Esophagus mucosa (tissue), 1 donor: ENCODE measurements at places on chromosomes 1 and 21.

DNA sequence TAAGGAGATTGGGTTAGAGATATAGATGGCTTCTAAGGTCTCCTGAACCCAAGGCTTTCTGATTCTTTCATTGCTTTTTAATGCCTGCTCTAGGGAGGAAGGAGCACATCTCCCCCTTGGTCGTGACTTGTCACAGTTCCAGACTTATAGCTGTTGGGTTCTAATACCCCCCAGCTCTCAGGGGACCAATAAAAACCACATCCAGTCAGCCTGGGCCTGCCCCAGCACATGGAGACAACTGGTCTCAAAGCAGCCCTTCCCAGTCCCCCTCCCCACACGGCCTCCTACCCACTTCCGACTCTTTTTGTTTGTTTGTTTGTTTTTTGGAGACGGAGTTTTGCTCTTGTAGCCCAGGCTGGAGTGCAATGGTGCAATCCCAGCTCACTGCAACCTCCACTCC lies 23.3 kb downstream of the QSOX1 start:
- no peak for ATAC-seq

GRCh38 chr21:32425628-32426027 lies 13.1 kb downstream of the EVA1C start:
- peak; percentile 27 for ATAC-seq

DNA sequence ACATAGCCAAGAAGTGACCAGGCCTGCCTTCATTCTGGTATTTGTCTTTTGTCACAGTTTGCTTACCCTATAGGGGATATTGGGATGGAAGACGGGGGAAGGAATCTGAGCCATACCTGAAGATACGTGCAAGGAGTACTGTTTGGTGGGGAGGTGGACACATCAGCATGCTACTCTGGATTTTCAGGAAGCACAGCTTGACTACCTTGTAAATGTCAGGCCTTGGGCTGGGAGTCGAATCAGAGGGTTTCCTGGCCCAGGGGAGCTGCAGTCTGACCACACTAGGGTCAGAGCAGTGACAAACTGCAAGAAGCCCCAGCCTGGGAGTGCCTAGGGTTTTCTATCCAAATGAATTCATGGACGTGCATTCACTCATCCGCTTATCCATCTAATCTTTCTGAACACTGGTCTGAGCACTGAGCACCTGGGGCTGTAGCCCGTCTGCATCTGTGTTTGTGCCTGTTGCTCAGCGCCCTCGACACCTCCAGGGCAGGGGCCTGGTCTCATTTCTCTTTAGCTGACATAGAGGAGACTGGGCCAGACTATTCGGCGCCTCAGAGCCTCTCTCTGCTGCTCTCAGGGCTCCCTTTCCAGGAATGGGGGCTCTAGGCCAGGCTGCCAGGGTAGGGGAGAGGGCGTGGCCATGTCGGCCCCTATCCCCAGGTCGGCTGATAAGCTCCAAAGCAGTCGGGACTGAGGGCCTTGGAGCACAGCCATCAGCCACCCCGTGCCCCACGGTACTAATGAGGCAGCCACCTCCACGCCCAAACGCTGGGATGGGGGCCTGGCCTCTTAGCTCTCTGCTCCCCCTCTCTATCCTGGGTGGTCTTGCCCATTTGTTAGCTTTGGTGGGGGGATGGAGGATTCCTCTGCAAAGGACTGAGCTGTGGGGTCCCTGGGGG lies 47.0 kb upstream of the SLC2A1 start:
- ATAC-seq: no peak

DNA sequence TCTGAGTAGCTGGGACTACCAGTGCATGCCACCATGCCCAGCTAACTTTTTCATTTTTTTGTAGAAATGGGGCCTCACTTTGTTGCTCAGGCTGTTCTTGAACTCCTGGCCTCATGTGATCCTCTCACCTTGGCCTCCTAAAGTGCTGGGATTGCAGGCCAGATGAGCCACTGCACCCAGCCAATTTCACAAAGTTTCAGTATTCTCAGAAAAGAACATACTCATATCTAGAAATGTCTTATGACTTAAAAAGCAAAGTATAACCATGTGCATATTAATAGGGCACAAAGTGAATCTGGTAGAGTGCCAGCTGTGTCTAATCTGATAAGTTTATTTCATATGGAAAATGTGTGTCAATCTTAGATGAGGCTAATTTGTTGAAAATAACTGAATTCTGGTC lies 87.5 kb upstream of the CACYBP start:
- no peak for ATAC-seq

DNA sequence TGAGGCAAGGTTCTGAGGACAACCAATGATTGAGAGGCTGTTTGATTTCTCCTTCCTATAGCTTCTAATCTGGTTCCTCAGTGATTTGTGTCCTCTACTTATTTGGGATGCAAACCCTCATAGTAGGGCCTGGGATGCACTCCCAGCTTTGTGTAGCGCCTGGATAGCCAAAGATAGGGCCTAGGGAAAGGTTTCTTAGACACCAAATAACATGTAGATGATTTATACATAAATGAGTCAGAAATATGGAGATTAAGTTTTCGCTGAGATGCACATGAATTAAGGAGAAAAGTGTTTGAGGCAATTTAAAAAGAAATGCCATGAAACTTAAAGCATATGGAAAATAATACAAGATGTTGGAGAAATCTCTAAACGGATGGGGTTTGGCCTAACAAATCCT lies 66.0 kb upstream of the LMO4 start:
- ATAC-seq: no peak

DNA sequence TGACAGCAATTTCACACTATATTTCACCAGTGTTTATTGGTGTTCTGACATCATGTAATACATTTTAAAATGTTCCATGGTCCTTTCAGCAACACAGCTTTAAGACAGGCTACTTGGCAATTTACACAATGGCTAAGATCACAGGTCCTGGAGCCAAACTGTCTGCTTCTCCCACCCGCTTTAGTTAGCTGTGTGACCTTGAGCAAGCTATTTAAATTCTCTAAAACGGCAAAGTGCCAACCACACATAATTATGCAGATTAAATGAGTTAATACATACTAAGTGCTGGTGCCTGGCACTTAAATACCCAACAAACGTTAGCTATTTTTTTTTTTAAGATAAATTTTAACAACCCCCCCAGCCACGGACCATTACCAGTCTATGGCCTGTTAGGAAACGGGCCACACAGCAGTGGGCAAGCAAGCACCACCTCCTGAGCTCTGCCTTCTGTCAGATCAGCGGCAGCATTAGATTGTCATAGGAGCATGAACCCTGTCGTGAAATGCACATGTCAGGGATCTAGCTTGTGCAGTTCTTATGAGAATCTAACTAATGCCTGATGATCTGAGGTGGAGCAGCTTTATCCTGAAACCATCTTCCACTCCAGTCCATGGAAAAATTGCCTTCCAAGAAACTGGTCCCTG lies 26.9 kb downstream of the SOD1 start:
- ATAC-seq: no peak

DNA sequence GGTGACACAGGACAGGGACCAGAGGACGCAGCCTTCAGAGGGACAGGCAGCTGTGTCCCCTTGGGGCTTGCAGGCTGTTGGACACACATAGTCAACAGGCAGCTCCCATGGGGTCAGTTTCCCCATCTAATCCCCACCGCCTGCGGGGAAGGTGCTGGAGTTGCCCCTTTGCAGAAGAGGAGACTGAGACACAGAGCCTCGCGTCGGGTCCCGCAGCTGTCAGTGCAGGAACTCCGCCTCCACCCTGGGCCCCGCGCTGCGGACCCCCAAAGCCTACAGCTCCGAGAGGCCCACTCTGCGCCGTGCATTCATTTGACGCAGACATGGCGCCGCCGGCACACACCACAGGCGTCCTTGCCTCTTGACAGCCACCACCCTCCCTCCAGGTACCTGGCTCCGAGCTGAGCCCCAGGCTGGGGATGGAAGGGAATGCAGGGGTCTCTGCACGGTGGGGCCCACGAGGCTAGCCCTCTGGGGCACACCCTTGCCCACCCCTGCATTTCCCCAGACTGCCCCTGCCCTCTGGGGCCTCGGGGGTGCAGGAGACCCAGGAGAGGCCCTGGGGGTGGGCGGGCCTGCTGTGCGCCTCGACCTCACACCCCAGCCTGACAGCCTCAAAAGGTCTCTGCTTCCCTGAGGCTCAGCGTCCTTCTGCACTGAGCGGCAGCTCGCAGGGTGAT lies 88.5 kb upstream of the ACTRT2 start:
- no peak for ATAC-seq

DNA sequence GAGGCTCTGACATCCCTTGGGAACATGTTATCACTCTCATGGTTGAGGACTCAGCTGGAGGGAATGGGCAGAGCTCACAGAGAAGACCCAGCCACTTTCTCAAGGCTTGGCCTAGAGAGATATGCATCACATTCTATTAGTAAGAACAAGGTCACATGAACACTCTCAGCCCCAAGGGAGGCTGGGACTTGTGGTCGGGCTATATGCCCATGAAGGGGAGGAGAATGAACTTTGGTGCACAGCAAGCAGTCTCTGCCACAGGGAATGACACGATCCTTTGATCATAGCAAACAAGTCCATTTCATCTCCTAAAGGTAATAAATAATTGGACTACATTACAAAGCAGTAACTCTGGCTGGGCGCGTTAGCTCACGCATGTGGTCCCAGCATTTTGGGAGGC lies 105.7 kb downstream of the SYF2 start:
- no peak for ATAC-seq

DNA sequence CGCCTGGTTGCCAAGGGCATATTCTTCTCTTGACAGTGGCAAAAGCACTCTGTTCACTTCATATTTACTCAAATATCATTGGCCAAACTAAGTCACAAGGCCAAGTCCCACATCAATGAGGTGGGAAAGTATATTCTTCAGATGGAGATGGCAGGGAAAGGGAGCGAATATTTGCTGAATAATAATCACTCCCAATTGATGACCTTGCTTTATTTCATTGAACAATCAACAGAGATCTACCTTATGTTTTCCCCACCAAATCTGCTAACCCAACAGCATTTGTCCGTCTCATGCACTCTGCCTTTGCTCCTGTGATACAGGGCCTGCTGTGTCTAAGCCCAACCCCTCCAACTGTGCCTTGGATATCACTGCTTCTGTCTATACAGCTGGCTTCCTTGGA lies 45.2 kb upstream of the PCP4 start:
- no peak for ATAC-seq

DNA sequence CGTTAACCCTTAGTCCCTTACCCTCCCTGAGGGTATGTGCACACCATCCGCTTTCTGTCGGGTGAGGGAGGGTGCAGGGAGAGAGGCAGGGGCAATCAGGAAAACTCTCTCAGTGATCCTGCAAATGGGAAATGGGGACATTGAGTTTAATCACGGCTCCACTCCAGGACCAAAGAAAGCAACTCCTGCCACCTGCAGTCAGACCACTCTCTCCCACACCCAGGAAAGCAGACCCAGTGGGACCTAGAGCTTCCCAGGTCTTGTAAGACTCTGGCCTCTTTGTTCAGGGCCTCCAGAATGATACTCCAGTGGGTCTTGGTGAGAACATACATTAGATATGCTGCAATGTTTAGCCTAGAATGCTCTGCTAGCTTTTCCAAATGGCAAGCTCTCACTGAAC lies 71.5 kb downstream of the GNG12 start:
- no peak for ATAC-seq

- ATAC-seq: no peak
Observed at GRCh38 chr1:190192627-190193026, 285.0 kb downstream of the BRINP3 start.

- peak; percentile 75 for ATAC-seq
Observed at GRCh38 chr1:219669556-219669955, 56.7 kb upstream of the ZC3H11B start.

GRCh38 chr1:151807766-151808165 lies 2.5 kb upstream of the LINGO4 start:
- no peak for ATAC-seq

DNA sequence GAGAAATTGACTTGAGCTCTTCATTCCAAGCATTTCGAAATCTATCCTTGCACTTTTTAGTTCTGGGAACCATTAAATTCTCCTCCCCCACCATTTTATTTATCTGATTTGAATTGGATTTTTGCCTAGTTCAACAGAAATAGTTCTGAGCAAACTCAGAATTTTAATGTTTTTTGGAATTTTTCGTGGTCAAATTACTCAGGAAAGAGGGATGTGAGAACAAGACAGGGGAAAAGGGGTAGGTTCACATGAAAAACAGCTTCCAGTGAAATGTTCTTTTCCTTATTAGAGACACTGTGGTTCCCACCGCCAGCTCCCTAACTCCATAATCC lies 5.7 kb upstream of the ZNF697 start:
- no peak for ATAC-seq

DNA sequence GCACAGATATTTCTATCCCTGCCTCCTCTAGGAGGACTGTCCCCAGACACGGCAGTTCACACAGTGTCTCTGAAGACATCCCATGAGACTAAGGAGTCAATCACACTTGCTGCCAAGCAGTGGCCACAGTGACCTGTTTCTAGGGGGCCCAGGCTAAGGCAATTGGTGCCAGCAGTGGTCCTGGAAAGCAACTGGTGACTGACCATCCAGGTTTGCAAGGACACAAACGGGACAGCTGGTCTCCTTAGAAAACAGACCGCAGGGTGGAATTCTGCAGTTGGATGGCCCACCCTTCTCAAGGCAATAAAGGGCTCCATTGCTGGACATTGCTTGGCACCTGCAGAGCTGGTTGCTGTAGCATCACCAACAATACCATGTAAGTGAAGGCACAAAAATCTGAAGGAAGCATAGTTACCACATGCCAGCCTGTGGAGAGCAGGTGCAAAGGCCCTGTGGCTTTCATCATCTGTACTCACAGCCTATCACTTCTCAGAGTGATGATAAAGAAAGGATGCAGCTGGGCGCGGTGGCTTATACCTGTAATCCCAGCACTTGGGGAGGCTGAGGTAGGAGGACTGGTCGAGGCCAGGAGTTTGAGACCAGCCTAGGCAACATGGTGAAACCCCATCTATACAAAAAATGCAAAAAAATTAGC lies 81.5 kb downstream of the STUM start:
- ATAC-seq: no peak

- ATAC-seq: no peak
Observed at GRCh38 chr1:226490426-226490809, 58.1 kb upstream of the STUM start.

DNA sequence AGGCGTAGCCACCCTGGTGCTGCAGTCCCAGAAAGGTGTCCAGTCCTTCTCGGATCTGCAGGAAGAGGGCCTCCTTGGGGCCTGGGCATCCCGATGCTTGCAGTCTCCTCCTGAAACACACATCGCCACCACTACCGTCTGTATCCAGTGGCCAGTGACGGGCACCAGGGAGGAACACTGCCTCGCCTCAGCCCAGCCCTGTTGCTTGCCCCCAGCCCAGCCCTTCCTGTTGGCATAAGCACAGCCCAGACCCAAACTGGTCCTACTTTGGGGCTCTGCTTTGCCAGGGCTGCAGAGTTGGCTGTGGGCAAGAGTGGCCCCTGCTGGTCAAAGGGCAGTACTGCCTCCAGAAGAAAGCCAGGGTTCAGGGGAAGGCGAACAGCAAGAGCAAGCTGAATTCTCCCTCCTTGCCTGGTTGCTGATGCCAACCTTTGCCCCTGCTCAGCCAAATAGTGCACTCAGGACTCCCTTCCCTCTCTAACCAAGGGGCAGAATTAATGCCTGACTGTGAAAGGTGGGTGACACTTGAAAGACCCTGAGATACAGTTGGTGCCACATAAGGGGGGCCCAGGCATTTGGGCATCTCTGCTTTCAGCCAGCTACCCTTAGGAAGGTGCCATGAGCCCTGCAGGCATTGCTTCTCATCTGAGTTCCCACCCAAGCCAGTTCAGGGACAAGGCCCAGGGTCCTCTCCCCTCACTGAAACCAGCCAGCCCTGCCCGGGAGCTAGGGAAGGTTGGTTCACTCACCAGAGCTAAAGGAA lies 11.1 kb upstream of the ARHGEF2 start:
- peak; percentile 94 for ATAC-seq
